Left kidney (tissue), 8 donors: ENCODE measurements at places on chromosomes 7 and 10. TPM values are rescaled to one million over a fixed set of nuclear protein-coding genes. Genes with fewer than 3 reads are reported as not detected.

GRCh38 chr7:23893942-23894891 is 184.2 kb downstream of the STK31 start:
- no peak for DNase-seq

DNA sequence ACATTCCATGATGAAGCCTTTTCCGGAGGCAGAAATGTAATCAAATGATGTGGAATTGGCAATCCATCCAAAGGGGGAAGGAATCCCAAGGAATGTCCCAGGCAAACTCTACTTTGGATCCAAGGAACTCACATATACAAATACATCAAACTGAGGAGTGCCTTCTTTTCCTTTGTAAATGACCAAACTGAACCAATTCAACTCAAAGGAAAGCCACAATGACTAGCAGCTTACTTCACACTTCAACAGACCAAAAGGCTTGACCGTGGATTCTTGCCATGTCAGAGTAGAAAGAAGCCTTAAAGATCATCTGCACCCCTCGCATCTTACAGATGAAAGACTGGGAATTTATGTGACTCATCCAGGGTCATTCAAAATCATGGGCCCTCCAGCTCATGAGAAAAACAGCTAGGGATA is 79.7 kb upstream of the MACROH2A2 start:
- no peak for DNase-seq

GRCh38 chr7:17989546-17989945 is 38.1 kb downstream of the PRPS1L1 start:
- no peak for DNase-seq

GRCh38 chr10:21749788-21750187 is 215.8 kb downstream of the MLLT10 start:
- DNase-seq, result no peak

The NPSR1 gene
- not detected for polyA plus RNA-seq

The IQUB gene
- 8.0 TPM for polyA plus RNA-seq
